ENCODE measurements at places on chromosomes 1 and 21.

GRCh38 chr1:229230893-229231753 lies 39.8 kb upstream of the RAB4A start:
- no peak for DNase-seq

GRCh38 chr1:228044961-228045360 lies 37.5 kb upstream of the ARF1 start:
- DNase-seq: no peak

DNA sequence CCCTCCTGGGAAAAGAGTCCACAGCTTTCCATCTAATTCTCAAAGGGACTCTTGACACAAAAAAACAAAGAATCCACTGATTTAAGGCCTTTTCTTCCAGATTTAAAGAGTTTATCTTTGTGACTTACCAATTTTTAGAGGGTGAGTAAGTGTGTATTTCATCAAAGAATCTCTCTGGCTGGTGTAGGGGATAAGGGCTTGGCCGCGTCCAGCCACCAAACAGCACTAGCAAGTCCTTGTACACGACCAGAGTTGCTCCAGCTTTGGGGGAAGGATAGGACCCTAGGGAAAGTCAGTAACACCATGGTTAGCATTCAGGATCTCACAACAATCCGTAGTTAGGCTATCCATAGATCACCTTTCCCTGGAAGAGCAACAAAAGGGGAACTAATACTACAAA lies 19.5 kb upstream of the CPLANE2 start:
- no peak for DNase-seq

- DNase-seq: no peak
Measured at GRCh38 chr1:156655904-156656516, 14.1 kb downstream of the BCAN start.

GRCh38 chr1:227890451-227891222 lies 57.1 kb downstream of the WNT9A start:
- no peak for DNase-seq

DNA sequence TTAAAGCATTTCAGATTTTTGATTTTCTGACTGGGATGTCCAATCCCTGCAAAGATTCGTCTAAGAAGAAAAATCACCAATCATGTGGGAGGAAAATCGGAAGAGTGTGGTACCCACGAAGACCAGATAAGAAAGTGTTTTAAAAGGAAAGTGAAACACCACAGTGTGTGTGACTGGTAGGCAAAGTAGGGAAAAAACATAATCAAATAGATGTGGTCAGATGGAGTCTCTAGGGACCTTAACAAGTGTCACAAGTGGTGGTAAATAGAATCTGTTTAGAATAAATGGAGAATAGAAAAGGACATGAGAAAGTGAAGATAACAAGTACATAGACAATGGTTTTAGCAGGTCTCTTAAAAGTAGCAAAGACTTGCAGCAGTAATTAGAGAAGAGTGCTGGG lies 154.6 kb downstream of the SLC30A10 start:
- DNase-seq: no peak

- no peak for DNase-seq
Measured at GRCh38 chr1:232667778-232668165, 37.8 kb upstream of the SIPA1L2 start.

GRCh38 chr1:209428241-209428921 lies 155.1 kb upstream of the CAMK1G start:
- no peak for DNase-seq

DNA sequence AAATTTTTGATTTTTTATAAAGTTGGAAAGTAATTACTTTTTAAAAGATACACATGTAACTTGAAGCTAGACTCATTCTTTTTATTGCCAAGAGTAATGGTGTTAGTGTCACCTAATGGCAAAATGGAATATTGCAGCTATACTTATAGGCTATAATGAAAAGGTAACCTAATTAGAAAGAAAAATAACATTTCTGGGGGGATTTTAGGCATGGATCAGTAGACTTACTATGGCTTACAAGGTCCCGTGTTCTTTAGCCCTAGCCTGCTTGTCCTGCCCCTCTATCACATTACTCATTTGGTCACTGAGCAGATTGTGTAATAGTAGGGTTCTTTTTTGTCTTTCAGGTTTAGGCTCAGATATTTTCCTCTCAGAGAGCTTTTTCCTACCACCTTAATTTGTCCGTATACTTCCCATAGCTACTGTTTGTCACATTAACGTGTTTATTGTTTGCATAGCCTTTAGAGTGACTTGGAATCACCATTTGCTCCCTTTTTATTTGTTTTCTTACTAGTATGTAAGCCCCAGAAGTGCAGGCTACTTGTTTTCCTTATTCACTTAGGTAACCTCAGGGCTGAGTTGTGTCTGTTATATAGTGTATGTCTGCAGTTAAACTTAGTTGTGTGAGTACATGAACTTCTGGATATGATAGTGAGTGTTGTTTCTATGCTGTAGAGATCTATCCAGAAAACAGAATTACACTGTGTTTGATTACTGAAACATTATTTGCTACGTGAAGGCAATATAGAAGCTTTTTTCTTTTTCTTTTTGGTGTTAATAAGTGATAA lies 58.7 kb downstream of the RABGAP1L start:
- DNase-seq: no peak

DNA sequence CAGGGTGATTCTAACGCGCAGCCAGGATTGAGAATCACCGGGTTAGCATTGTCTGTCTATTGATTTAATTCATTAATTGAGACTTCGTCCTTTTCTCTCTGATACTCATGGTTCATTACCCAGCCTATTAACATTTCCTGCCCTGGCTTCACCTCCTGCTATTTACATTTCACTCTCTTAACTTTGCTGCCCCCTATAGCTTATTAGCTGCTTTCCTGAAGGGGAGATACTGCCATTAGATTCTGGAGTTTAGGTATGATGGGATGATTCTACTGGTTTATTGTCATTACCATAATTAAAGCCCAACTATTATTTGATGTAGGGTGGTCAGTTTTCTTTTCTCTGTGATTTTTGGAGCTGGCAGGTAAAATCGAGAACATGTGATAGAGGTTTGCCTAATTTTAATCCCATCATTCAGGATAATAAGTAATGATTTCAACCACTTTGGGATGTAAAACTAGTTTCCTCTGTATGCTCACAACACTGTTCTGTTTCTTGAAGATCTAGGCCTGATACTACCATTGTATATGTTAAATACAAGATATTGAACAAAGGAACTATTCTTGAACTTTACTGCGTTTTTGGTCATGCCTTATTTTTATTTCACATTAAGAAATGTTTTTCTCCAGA lies 6.4 kb downstream of the PPP2R5A start:
- DNase-seq: no peak

- no peak for DNase-seq
Measured at GRCh38 chr1:109272021-109272799, 10.7 kb downstream of the PSRC1 start.

GRCh38 chr1:162193815-162194214 lies 124.3 kb downstream of the NOS1AP start:
- no peak for DNase-seq

DNA sequence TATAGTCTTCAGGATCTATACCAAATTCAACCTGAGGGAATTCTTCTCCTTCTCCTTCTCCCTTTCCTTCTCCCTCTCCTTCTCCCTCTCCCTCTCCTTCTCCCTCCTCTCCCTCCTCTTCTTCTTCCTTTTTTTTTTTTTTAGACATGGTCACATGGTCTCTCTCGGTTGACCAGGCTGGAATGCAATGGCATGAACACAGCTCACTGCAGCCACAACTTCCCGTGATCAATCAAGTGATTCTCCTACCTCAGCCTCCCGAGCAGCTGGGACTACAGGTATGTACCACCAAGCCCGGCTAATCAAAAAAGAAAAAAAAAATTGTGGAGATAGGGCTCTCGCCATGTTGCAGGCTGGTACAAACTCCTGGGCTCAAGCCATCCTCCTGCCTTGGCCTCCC lies 51.5 kb downstream of the DNAI4 start:
- no peak for DNase-seq

GRCh38 chr1:76868154-76868882 lies 1.0 kb downstream of the ST6GALNAC5 start:
- no peak for DNase-seq

- DNase-seq: no peak
Measured at GRCh38 chr1:206933333-206933945, 11.7 kb upstream of the FCMR start.

- no peak for DNase-seq
Measured at GRCh38 chr1:161473348-161473747, 31.9 kb upstream of the FCGR2A start.

DNA sequence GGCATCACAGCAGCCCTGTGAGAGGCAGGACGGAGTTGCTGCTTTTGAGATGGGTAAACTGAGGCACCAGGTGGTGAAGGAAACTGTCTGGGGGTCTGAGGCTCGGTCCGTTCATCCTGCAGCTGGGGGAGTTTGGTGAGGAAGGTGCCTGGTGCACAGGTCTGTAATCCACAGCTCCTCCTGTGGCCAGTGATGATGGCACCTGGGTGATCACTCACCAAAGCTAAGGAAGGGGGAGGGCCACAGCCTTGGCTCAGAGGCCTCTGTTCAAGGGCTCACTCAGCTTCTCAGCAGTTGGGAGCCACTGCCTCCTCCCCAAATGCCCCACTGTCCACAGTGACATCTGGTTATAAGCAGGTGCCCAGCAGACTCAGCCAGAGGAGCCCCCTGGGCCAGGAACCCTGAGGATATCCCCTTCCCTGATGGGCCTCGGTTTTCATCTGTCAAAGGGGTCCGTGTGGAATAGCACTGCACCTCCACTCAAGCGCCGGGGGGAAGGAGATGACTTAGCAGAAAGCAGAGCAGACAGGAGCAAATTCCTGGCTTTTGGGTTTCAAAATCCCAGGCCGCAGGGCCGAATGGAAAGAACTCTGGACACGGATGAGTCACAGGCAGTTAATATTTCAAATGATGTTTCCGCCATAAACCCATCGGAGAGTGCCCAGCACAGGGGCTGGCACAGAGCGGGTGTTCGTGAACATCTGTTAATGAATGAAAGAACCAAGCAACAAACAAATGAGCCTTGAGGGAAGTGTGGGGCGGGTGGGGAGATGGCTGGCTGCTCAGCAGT lies 82.8 kb downstream of the DMRTB1 start:
- no peak for DNase-seq

DNA sequence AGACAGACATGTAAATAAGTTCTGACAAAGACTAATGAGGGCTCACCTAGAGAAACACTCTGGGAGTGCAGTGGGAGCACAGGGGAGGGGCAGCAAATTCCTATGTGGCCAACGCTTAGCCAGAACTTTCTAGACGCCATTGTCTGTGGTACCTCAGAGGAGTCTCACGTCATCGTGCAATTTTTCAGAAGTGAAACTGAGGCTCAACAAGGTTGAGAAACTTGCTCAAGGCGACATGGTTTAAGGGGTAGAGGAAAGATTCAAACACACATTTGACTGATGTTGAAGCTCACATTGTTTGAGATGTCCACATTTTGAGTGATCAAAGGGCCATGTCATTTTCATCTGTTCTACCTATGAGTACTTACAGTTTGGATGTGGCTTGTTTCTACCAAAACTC lies 152.6 kb upstream of the LMO4 start:
- DNase-seq: no peak

DNA sequence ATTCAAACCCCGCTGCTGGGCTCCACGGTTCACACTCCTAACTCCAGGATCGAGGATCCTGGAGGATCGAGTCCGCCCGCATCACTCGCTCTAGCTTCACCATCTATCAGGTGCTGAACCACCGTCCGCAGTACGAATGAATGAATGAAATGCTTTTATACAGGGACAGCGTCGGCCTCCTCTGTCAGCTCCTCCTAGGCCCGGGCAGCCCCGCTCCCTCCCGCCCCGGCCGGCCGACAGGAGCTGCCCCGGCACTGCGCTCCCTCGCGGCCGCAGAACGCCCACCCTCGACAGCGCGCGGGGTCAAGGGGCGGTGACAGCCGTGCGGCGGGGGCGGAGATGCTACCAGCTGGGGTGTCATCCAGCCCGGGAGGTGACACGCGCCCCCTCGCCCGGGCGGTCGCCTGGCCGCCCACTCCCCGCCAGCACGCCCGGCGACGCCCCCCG lies 520 bp downstream of the ZBTB17 start:
- DNase-seq: no peak

DNA sequence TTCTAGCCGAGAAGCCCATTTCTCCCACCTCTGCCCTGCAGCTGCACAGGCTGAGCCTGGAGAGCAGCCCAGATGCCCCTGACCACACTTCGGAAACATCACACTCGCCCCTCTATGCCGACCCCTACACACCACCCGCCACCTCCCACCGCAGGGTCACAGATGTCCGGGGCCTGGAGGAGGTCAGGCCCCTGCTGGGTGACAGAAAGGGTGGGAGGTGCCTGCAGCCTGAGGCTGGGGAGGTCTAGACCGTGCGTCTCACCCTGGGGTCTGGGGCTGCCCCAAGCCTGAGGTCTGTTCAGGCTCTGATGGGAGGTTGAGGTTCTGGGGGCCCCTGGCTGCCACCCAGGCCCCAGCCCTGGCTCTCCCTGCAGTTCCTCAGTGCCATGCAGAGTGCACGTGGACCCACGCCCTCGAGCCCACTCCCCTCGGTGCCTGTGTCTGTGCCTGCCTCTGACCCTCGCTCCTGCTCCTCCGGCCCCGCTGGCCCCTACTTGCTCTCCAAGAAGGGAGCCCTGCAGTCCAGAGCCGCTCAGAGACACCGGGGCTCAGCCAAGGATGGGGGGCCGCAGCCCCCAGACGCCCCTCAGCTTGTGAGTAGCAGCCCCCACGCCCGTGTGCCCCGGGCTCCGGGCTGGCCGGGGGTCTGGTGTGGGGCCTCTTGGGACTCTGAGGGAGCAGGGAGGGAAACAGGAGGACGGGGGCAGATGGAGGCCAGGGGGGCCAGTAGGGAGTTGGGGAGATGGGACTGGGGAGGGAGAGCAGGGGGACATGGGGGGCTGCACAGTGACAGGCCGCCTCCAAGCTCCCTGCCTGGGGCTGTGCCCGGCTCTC lies 7.4 kb downstream of the PLEKHN1 start:
- DNase-seq: no peak

DNA sequence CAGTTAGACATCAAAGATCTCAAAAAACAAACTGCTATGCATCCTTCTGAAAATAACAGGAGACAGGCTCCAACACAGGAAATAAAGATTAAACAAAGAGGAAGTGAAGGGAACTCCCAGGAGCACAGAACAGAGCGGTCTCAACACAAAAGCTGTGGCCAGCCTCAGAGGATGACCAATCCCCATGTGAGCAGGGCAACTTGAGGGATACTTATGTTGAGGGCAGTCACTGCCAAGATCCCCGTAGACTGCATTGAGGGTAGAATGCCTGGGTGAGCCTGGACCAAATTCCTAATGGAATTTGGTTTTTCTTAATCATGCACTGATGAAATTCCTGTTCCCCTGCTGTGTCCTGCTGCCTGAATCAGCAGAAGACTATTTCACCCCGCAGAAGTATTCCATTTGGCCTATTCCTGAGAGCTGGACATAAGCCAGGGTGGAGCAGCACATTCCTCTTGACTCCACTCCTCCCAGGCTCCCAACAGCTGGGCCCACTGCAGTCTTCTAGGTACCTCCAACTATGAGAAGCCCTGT lies 49.0 kb downstream of the JAK1 start:
- DNase-seq: no peak

- no peak for DNase-seq
Measured at GRCh38 chr1:77281491-77282186, at the start of gene AK5. TSS of gene AK5 (plus strand) at chr1:77282019. CDS start at chr1:77282314, 295 bp downstream.

Measured in cortex of kidney (tissue), 1 donor.